Mesothelial cell of epicardium (in vitro differentiated cells): ENCODE measurements at places on chromosomes 7 and 10.

- no peak for DNase-seq
- no peak overlapping the region for H3K4me3 ChIP-seq
- peaks cover 2% of the 10 kb centered on the region for H3K4me1 ChIP-seq
- H3K27me3 ChIP-seq, result peaks cover 15% of the 10 kb centered on the region
Observed at GRCh38 chr7:129771201-129771927, 159.8 kb downstream of the NRF1 start.

DNA sequence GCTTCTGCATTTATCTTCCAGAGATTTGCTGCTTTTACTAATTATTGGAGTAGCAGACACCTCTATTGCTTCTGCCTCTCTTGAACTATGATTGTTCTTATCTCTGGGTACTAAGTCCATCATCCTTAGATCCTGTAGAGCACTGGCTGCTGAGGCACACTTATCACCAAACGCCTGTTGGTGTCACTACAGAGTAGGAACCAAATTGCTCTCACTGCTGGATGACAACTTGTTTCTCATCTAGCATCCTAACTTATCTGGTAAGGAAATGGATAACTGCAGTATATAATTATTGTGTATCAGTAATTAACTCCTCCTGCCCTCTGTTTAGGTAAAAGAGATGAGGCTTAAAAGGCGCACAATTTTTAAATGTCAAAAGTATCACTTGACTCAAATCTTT lies 1059.4 kb downstream of the NRG3 start:
- DNase-seq, result no peak
- no peaks in the 10 kb centered on the region for H3K4me1 ChIP-seq
- H3K27ac ChIP-seq, result no peak overlapping the region
- no peaks in the 10 kb centered on the region for H3K36me3 ChIP-seq
- no peak overlapping the region for H3K4me3 ChIP-seq

DNA sequence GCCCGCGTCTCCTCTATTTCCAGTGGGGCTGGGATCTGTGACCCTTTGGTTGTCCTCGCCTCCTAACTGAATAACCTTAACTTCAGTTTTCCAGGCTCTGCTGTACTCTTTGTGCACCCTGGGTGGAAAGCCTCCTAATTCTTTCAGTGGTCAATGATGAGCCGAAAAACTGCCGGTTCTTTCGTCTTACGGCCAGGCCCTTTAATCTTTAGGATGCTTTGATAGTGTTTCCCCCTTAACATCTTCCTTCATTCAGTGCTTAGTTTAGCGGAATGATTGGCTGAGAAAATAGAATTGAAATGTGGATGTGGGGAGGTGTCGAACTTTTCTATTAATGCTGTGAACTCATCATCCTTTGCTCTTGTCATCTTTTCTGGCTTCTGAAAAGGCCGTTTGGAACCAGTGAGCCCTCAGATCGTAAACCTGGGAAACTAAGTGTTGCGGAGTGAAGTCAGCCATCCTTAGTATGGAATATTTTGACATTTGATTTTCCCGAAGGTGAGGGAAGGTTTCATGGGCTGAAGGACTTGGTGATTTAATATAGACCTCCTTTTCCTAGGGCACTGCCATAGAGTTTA lies 847 bp downstream of the GARS1 start:
- peak overlapping the region; percentile 98 for H3K27ac ChIP-seq
- H3K4me1 ChIP-seq, result peaks cover 25% of the 10 kb centered on the region
- peak overlapping the region; percentile 98 for H3K4me3 ChIP-seq
- H3K27me3 ChIP-seq, result no peaks in the 10 kb centered on the region
- DNase-seq, result no peak
- H3K36me3 ChIP-seq, result peaks cover 15% of the 10 kb centered on the region

DNA sequence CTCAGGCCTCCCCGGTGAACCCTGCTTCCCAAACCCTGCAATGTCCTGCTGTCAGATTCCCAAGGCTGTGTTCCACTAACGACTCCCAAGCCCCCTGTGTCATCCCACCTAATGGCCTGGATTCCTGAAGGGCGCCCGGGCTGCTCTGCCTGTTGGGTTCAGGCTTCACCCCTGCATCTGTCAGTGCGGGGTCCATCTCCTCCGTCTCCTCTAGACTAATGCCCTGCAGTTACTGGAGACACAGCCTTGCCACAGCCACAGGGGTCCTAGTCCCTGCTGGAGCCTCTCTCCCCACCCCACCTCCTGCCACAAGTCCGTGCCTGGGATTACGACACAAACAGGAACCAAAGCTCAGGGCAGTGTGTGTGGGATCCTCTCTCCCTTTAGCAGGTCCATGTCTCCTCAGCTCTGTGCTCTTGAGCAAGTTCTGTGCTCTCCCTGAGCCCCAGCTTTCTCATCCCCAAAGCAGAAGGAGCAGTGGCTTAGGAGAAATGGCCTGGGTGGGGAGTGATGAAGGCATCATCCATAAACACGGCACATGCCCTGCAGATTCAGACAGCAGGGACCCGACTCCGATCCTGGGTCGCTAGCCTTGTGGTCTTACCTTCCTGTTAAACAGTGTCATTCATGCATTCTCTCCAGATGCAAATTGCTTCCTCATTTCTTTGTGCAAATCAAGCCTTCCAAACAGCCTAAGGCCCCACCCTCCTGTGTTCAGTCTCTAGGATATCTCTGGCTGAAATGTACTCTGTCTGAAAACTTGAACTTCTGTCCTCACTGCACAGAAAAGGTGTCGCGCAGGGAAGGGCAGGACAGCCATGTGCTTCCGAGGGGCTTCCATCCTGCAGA lies 8.2 kb upstream of the RBP3 start:
- H3K4me1 ChIP-seq, result no peaks in the 10 kb centered on the region
- no peak overlapping the region for H3K27ac ChIP-seq
- H3K36me3 ChIP-seq, result no peaks in the 10 kb centered on the region
- H3K27me3 ChIP-seq, result peaks cover 53% of the 10 kb centered on the region
- no peak for DNase-seq

DNA sequence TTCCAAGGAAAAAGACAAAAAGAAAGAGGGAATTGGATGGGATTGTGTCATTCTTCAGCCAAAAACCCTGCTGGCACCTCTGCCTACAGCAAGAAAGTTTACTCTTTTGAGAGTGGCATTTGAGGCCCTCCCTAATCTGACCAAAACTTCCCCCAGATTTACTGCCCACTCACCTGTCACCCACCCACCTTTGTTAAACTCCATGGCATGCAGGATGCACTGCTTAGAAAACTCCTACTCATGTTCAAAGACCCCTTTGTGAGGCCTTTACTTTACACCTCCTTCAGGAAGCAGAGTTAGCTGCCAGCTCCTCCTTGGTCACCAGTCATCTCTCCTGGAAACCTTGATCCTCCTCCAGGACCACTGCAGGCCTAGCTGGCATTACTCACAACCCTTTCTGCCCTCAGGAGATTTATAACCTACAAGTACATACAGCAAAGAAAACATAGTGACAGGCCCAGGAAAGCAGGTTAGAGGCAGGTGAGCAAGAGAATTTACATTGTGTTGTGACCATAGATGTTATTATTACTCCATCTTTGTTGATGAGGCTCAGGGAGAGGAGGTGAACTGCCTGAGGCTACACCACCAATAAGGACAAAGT lies 10.3 kb upstream of the PLAC9 start:
- DNase-seq, result no peak
- no peak overlapping the region for H3K27ac ChIP-seq
- H3K27me3 ChIP-seq, result no peaks in the 10 kb centered on the region
- H3K4me3 ChIP-seq, result no peak overlapping the region
- H3K4me1 ChIP-seq, result no peaks in the 10 kb centered on the region

- H3K4me3 ChIP-seq, result no peak overlapping the region
- peaks cover 1% of the 10 kb centered on the region for H3K36me3 ChIP-seq
- H3K27ac ChIP-seq, result no peak overlapping the region
- peaks cover 1% of the 10 kb centered on the region for H3K27me3 ChIP-seq
Observed at GRCh38 chr7:108253275-108254044, 123.3 kb upstream of the LAMB4 start.

- no peak overlapping the region for H3K27ac ChIP-seq
- no peak for DNase-seq
- no peaks in the 10 kb centered on the region for H3K27me3 ChIP-seq
- H3K36me3 ChIP-seq, result peaks cover 7% of the 10 kb centered on the region
- H3K4me3 ChIP-seq, result no peak overlapping the region
Observed at GRCh38 chr7:35792472-35792871, 8.4 kb upstream of the SEPTIN7 start.

DNA sequence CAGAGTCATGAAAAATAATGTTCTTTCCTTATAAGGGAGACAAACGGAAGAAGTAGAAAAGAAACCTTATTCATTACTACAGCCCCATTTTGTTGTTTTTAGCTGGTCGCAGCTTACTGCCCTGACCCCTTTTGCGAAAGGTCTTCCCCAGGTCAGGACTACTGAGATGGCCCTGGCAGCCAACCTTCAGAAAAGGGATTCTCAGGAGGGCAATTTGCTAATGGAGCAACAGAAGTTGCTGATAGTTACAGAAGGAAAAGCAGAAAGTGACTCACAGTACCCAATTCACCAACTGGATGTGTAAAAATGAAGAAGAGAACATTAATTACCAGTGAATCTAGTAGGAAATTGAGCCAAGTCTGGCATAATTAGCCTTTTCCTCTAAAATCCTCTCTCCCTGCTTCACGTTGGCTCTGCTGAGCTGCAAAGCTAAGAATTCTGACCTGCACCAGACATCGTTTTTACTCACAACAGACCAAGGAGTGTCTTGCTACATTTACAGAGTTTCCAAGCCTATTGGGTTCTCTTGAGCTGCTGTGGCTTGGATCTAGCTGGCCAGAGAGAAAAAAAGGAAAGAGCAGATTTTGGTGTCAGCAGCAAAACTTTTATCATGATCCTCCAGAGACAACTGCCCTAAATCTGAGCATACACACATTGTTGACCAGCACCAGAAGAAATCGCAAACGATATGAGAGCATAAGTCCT lies 499.9 kb upstream of the FZD8 start:
- peaks cover 6% of the 10 kb centered on the region for H3K36me3 ChIP-seq
- no peak overlapping the region for H3K4me3 ChIP-seq
- H3K27me3 ChIP-seq, result no peaks in the 10 kb centered on the region
- no peak overlapping the region for H3K27ac ChIP-seq

- no peak overlapping the region for H3K4me3 ChIP-seq
- H3K36me3 ChIP-seq, result no peaks in the 10 kb centered on the region
- no peak overlapping the region for H3K27ac ChIP-seq
- no peaks in the 10 kb centered on the region for H3K4me1 ChIP-seq
- no peaks in the 10 kb centered on the region for H3K27me3 ChIP-seq
Observed at GRCh38 chr7:111711426-111712065, 149.3 kb upstream of the IMMP2L start.

GRCh38 chr10:3025026-3025683 lies 42.2 kb upstream of the PFKP start:
- no peak for DNase-seq
- H3K27ac ChIP-seq, result no peak overlapping the region
- peaks cover 30% of the 10 kb centered on the region for H3K27me3 ChIP-seq
- H3K36me3 ChIP-seq, result no peaks in the 10 kb centered on the region
- no peaks in the 10 kb centered on the region for H3K4me1 ChIP-seq

DNA sequence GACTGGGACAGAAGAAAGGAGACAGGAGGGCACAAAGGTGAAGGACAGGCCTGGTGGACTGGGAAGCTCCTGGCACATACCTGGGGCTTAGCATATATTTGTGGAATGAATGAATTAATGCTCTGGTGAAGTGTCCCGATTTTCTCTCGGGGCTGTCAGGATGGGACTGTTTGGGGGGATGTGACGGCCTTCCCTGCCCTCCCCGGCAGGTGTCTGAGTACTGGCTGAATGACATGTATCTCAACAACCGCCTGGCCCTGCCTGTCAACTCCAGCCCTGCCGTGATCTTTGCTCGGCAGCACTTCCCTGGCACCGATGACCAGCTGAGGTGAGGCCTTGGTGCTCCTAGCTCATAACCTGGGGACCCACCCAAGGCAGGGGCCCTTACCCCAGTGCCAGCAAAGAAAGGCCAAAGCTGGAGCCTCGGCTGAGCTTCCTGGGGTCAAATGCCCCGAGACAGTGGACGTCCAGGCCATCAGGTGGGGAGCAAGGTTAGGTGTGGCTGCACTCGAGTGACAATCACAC lies 6.5 kb downstream of the CHAT start:
- DNase-seq, result no peak
- no peak overlapping the region for H3K4me3 ChIP-seq
- H3K36me3 ChIP-seq, result no peaks in the 10 kb centered on the region
- no peak overlapping the region for H3K27ac ChIP-seq
- H3K4me1 ChIP-seq, result no peaks in the 10 kb centered on the region

DNA sequence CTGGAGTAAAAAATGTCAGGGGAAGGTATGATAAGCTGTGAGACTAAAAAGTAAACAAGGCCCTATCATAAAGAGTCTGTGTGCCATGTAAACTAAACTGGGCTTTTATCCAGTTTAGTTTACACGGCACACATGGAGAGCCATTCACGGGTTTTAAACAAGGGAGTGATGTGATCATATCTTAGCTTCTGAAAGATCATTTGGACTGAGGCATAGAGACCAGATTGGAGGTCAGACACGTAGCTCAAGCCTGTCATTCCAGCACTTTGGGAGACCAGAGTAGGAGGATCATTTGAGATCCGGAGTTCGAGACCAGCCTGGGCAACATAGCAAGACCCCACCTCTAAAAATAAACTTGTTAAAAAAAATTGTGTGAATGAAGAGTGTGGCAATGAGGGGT lies 50.1 kb downstream of the SKIDA1 start:
- no peak overlapping the region for H3K27ac ChIP-seq
- no peak overlapping the region for H3K4me3 ChIP-seq
- no peaks in the 10 kb centered on the region for H3K36me3 ChIP-seq
- H3K4me1 ChIP-seq, result peaks cover 5% of the 10 kb centered on the region

GRCh38 chr7:3201306-3201705 lies 99.7 kb upstream of the SDK1 start:
- peaks cover 31% of the 10 kb centered on the region for H3K27me3 ChIP-seq
- no peaks in the 10 kb centered on the region for H3K36me3 ChIP-seq
- H3K4me3 ChIP-seq, result no peak overlapping the region

DNA sequence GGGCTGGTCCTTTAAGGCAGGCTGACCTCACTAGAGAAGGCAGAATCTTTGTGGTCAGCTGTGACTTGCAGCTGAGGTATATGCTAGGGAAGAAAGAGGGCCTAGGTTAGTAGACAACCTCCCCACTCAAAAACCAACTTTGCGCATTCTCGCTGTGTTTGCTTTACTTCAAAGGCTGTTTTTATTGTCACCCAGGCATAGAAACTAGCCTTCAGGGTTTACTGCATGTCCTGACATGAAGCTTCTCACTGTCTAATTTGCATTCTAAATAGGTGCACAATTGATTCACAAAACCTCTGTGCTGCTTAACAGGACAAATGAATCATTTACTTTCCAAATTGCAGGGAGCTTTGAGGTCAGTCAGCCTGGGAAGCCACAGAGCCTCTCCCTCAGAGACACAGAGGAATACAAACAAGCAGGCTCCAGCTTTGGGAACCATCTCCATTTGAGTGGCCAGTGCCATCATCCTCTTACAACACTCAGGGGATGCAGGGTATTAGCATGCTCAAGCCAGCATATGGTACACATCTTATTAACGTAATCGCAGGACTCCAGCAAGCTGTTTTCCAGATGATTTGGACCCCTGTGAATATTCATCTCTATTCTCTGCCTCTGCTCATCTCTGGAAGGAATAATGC lies 596.4 kb upstream of the GHITM start:
- no peak for DNase-seq
- H3K4me3 ChIP-seq, result no peak overlapping the region
- no peaks in the 10 kb centered on the region for H3K36me3 ChIP-seq
- no peaks in the 10 kb centered on the region for H3K27me3 ChIP-seq
- peaks cover 70% of the 10 kb centered on the region for H3K4me1 ChIP-seq

GRCh38 chr10:5512331-5512730 lies 12.4 kb upstream of the CALML3 start:
- H3K27ac ChIP-seq, result peak overlapping the region; percentile 27
- no peaks in the 10 kb centered on the region for H3K27me3 ChIP-seq
- no peak for DNase-seq

- no peak for DNase-seq
- peaks cover 29% of the 10 kb centered on the region for H3K4me1 ChIP-seq
- H3K4me3 ChIP-seq, result no peak overlapping the region
- peak overlapping the region; percentile 70 for H3K27ac ChIP-seq
- H3K36me3 ChIP-seq, result peaks cover 18% of the 10 kb centered on the region
Observed at GRCh38 chr7:17462131-17462631, 163.7 kb downstream of the AHR start.
